IMR-90 (cell line): ENCODE measurements at places on chromosomes 3 and 15.

- H3K27ac ChIP-seq, result no peak overlapping the region
- H3K4me1 ChIP-seq, result no peaks in the 10 kb centered on the region
- H3K36me3 ChIP-seq, result no peaks in the 10 kb centered on the region
- H3K27me3 ChIP-seq, result no peaks in the 10 kb centered on the region
Observed at GRCh38 chr15:24039683-24040082, 352.6 kb upstream of the NDN start.

DNA sequence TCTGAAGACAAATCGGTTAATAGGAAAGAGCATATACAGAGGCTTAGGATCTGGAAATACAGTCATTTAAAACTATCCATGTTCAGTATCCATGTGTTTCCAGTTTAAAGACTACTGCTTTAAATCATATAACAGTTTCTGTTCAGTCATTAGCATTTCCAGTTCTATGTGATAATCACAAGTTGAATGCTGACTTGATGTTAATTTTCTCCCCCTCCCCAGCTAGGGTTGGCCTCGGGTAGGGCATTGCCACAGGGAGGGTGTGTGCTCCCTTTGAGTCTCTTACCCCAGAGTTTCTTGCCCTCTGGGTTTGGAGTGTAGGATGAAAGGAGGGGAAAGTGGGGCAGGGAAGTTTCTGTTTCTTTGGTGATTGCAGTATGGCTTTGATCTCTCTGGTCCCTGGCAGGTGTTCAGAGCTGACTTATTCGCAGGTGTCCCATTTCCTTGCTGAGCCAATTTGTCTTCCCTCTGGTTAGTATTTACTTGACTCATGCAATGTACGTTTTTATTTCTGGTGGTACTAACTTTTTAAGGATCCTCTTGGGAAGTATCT is 86.3 kb downstream of the SH3GL3 start:
- DNase-seq, result no peak
- H3K36me3 ChIP-seq, result no peaks in the 10 kb centered on the region
- H3K4me1 ChIP-seq, result no peaks in the 10 kb centered on the region
- H3K4me3 ChIP-seq, result no peak overlapping the region
- H3K27me3 ChIP-seq, result no peaks in the 10 kb centered on the region
- H3K27ac ChIP-seq, result no peak overlapping the region

DNA sequence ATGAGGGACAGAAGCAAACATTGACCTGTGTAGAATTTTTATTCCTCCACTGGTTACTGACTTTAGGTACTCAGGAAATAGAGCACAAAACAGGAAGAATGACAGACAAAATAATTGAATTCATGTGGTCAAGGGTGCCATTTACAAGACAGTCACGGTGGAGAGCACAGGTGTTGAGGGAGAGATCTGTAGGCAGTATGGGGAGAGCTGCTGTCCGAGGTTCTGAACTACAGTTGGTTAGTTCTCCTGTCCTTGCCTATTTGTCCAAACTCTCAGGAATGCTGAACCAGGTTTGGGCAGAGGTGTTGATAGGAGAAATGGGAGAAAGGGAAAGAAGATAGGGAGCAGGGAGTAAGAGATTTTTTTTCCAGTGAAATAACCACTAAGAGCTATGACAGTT is 178.5 kb upstream of the ZBTB20 start:
- no peaks in the 10 kb centered on the region for H3K36me3 ChIP-seq
- peak; percentile 50 for DNase-seq
- no peak overlapping the region for H3K4me3 ChIP-seq
- peaks cover 2% of the 10 kb centered on the region for H3K4me1 ChIP-seq
- H3K27ac ChIP-seq, result no peak overlapping the region

GRCh38 chr3:192169332-192169915 is 557.9 kb downstream of the FGF12 start:
- no peaks in the 10 kb centered on the region for H3K27me3 ChIP-seq
- H3K4me1 ChIP-seq, result no peaks in the 10 kb centered on the region
- H3K4me3 ChIP-seq, result no peak overlapping the region
- H3K36me3 ChIP-seq, result no peaks in the 10 kb centered on the region
- no peak for DNase-seq

DNA sequence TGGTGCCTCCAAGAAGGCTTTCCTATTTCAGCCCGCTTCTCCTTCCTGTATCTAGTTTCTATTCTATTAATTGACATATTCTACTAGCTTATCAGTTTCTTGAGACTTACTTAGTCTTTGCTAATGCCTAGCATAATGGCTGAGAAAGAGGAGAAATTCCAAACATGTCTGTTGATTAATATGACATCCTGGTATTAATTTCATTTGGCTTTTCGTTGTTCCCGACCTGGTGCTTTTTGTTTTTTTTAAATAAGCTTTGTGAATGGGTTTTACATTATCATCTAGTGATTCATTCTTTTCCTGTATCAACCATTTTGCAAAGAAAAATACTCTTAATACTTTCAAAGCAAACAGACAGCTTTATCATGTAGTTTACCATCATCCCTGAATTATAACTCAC is 13.1 kb downstream of the WDR53 start:
- 0 out of 2 replicates have a peak, but pooled peaks cover 4% of the 10 kb centered on the region for H3K36me3 ChIP-seq
- H3K27ac ChIP-seq, result no peak overlapping the region
- H3K27me3 ChIP-seq, result no peaks in the 10 kb centered on the region
- no peaks in the 10 kb centered on the region for H3K4me1 ChIP-seq
- no peak overlapping the region for H3K4me3 ChIP-seq

DNA sequence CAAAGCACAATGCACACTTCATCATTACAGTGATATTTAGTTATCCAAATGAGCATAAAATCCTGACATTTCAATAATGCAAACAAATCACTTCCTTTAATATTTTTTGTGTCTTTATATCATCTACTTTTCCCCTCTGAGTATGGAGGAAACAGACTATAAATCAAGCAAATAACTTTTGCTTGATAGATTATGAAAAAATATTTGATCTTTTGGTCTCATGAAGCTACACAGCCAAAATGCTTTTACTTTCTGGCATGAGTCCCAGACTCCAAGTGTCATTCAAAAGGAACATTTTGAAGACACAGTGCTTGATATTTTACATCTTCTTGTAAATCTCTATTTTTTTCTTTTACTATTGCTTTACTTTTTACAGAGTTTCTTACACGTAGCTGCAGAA is 215.3 kb upstream of the ROBO1 start:
- no peaks in the 10 kb centered on the region for H3K4me1 ChIP-seq
- H3K27ac ChIP-seq, result no peak overlapping the region
- H3K36me3 ChIP-seq, result no peaks in the 10 kb centered on the region
- no peak overlapping the region for H3K4me3 ChIP-seq
- H3K27me3 ChIP-seq, result no peaks in the 10 kb centered on the region

GRCh38 chr3:83523470-83524073 is 1435.2 kb upstream of the CADM2 start:
- H3K4me3 ChIP-seq, result no peak overlapping the region
- no peaks in the 10 kb centered on the region for H3K36me3 ChIP-seq
- no peaks in the 10 kb centered on the region for H3K4me1 ChIP-seq
- no peak overlapping the region for H3K27ac ChIP-seq
- no peak for DNase-seq
